Activated CD4-positive, alpha-beta T cell treated with anti-CD3 and anti-CD28 coated beads, Interleukin-2, amount 50 U/mL, for 24 hours (primary cell): ENCODE measurements at places on chromosomes 6 and 20.
A peak's percentile ranks its signal among the peaks of the same experiment; 100 is the strongest.

GRCh38 chr6:169983651-169984050 is 232.2 kb downstream of the ERMARD start:
- no peak for DNase-seq

GRCh38 chr20:60058879-60059278 is 100.7 kb downstream of the CDH26 start:
- DNase-seq, result no peak

DNA sequence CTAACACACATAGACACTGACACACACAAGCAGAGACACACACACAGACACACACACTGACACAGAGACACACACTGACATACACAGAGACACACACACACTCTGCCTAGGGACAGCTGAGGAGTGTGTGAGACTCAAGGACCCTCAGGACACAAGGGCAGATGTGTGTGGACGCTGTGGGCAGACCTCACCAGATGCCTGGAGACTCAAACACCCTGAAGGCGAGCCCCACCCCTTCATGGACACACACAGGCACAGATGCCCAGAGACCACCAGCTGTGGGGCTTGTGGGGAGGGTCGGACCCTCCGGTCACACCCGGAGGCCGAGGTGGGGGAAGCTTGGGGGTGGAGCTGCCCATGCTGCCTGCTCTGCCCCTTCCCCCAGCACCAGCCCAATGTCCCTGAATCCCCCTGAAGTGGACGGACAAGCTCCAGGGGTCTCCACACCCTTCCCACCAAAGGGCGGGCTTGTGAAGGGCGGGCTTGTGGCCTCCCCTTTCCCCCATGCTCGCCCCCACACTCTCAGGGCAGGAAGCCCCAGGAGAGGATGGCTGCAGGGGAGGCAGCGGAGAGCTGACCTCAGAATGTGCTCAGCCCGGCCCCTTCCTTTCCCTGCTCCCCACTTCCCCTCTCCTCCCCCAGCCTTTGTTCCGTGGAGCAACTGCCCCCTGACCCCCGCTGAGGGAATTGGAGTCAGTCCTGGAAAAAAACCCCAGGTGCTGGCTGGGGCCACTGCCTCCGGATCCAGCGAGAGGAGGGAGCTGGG is 13.9 kb upstream of the ABHD16B start:
- DNase-seq, result no peak

- peak; percentile 99 for DNase-seq
Observed at GRCh38 chr6:36027501-36028087, at the start of gene MAPK14. TSS of gene MAPK14 (plus strand) at chr6:36027808. CDS start at chr6:36028158, 350 bp downstream.

DNA sequence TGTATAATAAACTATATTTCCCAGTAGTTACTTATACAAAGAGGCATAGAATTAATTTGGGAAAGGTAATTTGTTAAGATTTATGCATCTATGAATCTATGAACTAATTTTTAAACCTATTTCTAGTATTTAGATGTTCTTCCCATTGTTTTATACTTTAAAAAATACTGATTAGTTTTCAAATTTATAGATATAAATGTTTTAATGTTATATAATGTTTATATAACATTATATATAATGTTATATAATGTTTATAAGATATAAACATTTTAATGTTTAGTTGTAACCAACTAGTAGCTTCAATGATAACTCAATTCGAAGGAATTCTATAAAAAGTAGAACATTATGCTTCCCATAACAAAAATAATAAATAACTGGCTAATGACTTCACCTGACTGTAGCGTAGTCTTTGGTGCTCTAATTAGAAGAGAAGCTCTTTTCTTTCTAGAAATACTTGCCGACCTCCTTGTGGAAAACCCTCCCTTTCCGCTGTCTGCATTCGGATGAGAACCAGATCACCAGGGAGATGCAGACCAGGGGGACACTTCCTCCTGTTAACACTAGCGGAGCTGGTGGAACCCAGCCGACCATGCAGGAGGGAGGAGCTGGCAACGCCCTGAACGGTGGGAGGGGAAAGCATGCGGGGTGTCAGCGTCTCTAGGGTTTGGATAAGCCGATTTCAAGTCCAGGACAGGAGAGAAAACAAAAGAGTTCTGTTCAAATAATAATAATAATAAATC is 158.4 kb downstream of the OR2B2 start:
- DNase-seq, result peak; percentile 42

- DNase-seq, result no peak
Observed at GRCh38 chr20:45821947-45822346, 5.2 kb downstream of the TNNC2 start.

DNA sequence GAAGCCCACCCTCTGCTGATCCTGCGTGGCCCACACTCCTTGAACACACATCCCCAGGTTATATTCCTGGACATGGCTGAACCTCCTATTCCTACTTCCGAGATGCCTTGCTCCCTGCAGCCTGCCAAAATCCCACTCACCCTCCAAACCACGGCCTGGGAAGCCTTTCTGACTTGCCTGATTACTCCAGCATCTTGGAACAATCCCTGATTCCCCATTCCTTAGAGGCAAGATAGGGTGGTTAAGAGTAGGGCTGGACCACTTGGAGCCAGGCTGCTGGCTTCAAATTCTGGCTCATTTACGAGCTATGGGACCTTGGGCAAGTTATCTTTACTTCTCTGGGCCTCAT is 45.9 kb upstream of the CDH22 start:
- no peak for DNase-seq

DNA sequence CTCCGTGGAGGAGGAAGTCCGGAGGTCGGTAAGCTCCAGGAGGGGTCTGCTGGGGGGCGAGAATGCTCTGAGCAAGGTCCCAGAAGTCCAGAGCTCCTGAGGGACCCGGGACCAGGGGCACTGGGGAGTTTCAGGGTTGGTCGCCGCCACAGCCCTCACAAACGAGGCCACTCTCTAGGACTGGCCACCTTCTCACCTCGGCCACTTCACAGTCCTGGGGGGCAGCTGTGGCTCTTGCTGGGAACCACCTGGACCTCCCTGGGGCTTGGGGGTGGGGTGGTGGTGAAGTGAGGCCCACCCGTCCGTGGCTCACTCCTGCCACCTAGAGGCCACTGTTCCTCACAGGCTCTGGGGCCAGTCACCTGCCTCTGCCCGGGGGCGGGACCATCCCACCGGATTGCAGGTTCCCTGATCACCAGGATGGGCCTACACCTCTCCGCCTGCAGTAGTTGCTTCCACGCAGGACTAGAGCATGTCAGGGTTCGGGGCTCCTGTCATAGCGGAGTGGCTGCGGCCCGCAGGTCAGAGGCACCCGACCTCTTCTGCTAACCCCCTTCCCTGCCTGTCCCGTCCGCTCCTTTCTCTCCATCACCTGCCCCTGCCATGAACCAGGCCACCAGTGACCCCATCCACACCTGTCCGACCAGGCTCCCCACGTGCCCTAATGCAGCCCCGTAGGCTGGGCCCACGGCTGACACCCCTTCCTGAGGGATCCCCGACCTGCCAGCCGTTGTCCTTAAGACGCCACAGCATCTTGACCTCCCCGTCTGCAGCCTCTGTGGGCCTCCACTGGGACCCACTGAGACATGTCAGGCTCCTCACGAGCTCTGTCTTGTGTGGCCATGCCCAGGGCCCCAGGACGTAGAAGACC is 5.1 kb upstream of the TCEA2 start:
- DNase-seq, result peak; percentile 76

GRCh38 chr6:33078919-33079521 is 3.2 kb downstream of the HLA-DPB1 start:
- DNase-seq, result no peak

DNA sequence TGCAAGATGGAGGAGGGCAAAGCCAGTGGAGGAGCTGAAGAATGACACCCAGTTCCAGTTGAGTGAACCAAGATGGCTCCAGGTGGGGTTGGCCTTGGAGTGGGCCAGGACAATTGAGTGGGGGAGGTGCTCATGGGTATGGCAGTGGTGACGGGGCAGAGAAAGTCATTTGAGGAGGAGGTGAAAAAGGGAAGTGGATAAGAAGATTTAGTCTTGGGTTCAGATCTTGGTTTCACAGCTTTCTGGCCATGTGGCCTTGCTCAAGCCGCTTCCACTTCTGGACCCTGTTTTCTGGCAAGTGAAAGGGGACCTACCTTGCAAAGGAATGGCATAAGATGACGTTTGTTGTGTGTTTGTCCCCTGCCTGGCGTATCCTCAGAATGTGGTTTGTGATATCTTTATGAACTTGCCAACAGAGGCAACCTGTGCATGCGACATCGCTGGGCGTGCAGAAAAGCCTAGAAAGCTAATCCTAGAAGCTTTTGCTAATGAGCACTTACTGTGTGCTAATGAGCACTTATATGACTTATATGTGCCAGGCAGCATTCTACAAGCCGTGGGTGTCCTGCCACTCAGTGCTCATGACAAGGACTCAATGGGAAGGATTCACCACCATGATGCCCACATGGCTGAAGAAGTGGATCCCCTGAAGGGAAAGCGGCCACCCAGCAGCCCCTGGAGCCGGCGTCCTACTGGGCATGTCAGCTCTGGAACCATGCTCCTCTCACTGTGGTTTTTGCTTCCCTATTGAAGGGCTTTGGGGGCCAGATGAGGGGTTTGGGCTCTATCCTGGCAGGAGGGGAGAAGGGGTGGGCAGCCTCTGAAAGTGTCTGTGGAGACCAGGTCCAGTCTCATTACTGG is 23.6 kb upstream of the STX16 start:
- DNase-seq, result no peak

DNA sequence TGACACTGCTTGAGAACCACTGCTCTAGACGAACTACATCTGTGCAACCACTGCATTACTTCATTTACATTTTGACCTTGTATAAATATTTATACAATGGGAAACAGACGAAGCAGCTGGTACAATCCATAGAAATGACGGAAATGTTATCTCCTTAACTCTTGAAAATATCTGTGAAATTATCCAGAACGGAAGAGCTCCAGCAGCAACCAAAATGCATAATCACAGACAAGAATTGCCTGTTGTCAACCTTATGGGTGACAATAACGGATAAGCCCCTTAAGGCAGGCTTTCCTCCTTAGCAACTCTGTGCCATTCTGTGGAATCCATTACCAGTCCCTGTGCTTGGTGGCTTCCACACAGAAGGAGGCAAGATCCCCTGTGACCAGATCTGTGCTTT is 115.4 kb downstream of the DTNBP1 start:
- no peak for DNase-seq

GRCh38 chr6:37314487-37315156 is 39.2 kb upstream of the RNF8 start:
- DNase-seq, result no peak

GRCh38 chr6:168448243-168448855 is 7.4 kb downstream of the SMOC2 start:
- DNase-seq, result no peak

GRCh38 chr6:37679539-37680476 is 17.9 kb downstream of the MDGA1 start:
- no peak for DNase-seq

DNA sequence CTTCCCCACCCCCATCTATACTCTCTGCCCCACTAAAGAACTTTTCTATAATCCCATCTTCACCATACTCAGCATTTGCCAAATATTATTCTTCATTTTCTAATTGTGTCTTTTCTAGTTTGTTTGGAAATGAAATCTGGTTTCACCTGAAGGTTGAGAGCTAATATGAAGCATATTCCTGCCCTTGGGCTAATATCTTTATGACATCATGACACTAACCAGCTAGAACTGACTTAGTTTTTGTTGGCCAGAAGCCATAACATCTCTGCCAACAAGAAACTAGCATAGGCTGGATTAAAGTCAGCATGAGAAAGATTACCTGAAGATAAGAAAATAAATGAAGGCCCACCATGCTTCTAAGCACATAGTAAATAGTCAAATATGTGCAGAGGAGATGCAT is 16.7 kb downstream of the UNC5CL start:
- DNase-seq, result no peak

DNA sequence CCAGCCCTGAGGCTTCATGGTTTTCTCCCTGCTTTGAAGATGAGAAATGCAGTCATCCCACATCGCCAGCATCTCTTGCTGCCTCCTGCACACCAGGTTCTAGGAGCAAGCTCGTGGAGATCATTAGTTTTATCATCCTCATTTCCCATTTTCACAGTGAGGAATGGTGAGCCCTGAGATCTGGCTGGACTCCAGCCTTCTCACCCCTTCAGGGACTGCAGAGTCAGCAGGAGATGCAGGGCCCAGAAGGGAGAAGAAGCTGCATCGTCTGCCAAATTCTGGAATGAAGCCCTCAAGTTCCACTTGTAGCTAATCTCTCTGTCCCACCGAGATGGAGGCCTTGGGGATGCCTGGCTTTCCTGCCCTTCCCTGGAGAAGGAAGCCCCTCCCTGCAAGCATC is 216.8 kb downstream of the TAF4 start:
- no peak for DNase-seq

GRCh38 chr20:53918020-53918311 is 152.4 kb downstream of the BCAS1 start:
- DNase-seq, result no peak

DNA sequence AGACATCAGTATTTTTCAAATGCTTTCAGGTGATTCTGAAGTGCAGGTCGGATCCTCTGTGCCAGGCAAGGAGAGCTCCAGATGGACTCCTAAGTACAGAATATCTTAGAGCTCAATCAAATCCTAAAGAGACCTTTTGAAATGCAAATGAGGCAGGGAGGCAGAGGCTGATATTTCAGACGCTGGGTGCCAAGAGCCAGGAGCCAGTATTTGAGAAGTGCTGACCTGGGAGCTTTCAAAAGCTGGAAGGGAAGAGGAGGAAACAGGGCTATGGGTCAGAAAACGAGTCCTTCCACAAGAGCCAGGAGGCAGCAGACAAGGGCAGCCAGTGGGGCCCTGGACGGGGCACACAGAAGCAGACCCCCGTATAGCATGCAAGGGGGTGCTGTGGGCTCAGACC is 46.1 kb upstream of the DSN1 start:
- DNase-seq, result no peak

- no peak for DNase-seq
Observed at GRCh38 chr6:162377735-162378134, 349.8 kb downstream of the PRKN start.

DNA sequence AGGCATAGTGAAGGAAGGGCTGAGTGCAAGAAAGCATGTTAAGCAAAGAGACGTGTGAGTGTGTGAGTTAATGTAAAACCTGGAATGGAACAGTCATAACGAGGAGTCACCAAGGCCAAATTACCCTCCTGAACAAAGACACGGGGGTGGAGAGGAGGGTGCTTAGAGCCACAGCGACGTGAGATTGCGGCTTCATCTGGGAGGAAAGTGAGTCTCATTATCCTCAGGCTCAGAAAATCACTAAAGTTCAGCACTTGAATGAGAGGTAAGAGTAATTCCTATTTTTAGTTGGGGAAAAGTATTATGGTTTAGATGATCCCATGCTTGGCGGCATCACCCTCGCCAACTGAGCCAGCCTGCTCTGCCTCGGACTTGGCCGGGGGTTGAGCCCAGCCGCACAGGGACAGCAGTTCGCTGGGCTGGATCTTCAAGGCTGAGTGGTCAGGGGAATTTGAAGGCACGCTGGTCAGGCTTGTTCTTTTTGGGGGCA is 136.6 kb downstream of the DTNBP1 start:
- no peak for DNase-seq

- no peak for DNase-seq
Observed at GRCh38 chr6:74834967-74835366, 370.9 kb downstream of the COL12A1 start.
